Stimulated activated naive CD4-positive, alpha-beta T cell treated with Interleukin-2 at 50 U/mL for 16 hours (primary cell): ENCODE measurements at places on chromosomes 11 and 22.

DNA sequence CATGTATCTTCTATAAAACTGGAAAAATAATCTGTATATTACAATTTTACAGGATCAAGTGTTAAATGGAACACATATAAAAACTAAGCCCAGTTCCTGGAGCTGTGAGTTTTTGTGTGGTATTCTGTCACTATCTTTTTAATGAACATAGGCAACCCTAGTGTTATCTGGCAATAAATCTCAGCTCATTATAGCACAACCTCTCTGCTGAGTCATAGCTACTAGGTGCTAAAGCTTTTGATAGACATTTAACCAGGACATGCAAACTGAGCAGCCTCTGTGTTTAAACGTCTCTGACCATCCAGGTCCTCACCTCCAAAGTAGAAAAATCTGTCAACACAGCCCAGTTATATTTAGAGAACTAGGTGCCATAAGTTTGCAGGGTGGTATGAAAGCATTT lies 91.0 kb upstream of the CARD18 start:
- no peak for DNase-seq

DNA sequence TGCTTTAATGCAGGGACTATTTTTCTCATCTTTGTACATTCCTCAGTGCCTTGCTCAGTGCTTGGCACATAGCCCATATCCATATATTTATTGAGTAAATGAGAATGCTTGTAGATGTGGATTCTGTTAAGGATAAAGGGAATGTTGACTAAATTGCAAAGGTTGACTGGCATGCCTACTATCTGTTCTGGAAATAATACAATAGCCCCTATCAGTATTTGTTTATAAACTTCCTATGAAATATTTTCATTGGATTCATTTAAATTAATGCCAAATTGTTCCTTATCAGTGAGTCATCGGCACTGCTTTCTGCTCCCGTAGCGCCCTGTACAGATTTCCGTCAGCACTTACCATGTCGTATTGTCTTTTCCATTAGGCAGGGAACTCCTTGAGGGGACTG lies 8.0 kb downstream of the RNF121 start:
- DNase-seq = no peak

- DNase-seq = no peak
Measured at GRCh38 chr11:1196516-1197391, 26.1 kb upstream of the MUC5B start.

DNA sequence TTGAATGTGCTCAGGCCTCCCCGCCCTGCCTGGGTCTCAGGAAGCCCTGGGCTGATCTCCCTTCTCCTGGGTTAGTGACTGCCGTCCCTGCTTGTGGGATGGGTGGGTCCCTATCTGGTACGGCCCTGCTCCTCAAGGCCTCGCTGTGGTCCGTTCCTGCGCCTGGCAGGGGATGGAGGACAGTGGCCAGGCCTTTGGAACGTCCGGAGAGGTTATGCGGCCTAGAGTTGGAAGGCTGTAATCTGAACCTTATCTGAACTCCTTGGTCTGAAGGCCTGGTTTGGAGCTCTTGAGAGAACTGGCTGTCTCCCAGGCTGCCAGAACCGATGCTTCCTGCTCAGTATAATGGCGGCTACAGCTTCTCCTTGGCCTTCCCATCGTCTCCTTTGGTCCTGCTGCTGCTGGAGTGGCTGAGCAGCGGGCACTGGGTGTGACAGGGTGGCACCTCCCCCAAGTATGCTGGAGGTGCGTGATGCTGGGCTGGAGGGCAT lies 72.8 kb downstream of the FLI1 start:
- DNase-seq = no peak

GRCh38 chr11:405954-406795 lies 8.6 kb downstream of the SIGIRR start:
- no peak for DNase-seq

DNA sequence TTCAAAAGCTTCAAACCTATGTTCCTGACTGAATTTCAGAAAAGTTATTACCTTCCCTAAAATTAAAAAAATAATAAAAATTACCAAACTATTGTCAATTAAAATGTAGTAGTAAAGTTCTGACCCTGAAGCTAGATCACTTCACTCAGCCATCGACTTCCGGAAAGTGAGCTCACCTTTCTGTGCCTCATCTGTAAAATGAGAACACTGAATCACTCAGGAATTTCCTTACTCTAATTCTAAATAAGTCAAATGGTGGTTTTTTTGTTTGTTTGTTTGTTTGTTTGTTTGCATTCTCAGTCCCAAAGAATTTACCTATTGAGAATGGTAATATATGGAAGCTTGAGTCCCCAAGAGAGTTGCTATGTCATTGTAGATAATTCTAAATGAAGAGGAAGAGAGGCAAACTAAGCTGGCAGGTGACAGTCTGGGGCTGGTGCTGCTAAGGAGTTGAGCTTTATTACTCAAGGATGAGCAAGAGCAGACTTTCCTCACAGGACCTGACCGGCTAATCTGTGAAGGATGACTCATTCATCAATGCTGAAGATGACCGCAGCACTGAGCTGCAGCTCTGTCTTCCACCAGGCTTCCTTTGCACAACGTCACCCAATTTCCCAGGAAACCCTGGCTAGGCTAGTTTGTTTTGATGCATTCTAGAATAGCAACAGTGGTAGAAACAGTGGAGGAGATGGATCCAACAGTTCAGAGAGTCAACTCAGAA lies 248.8 kb downstream of the RAB38 start:
- DNase-seq = no peak

- no peak for DNase-seq
Measured at GRCh38 chr11:12192794-12193514, 82.6 kb downstream of the MICAL2 start.

GRCh38 chr22:35192129-35192918 lies 65.0 kb upstream of the HMGXB4 start:
- no peak for DNase-seq
